ENCODE measurements at places on chromosomes 11 and 22.
A peak's percentile ranks its signal among the peaks of the same experiment; 100 is the strongest.

DNA sequence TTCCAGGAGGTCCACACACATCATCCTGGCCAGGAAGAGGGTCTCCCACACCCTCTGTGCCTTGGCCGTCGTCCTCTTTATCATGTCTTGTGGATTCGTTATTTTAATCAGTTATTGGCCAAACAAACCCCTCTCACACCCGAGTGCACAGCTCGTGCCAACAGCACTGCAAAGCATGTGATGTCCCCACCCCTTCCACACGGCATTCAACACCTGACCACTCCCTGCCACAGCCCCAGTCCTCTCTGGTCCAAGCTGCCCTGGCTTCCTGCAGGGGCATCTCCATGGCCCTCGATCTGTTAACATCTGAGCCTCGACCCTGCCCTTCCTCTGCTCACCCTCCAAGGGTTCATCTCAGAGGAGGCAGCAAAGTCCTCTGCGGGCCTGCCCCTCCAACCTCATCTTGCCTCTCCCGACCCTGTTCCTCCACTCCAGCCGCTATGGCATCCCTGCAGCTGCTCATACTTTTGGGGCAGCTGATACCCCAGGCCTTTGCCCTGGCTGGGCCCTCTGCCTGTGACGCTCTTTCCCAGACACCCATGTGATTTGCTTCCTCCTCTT, 14.0 kb downstream of the MYEOV start:
- no peak for DNase-seq

DNA sequence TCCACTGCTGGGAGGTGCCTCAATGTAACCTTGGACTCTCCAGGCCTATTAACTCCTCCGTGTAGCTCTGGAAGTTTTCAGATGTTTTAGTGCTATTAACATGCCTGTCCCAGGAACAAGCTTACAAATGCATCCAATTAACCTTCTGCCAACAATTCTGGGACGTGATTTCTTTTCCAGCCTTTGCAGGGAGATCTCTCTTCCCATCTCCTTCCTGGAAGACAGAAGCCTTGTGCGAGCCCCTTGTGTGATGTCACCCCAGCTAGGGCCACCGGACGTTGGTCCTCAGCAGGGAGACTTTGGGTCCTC, 47.7 kb upstream of the SYT7 start:
- DNase-seq, result no peak

- no peak for DNase-seq
These were observed 47.8 kb upstream of the SERPIND1 start for GRCh38 chr22:20725987-20726558.

DNA sequence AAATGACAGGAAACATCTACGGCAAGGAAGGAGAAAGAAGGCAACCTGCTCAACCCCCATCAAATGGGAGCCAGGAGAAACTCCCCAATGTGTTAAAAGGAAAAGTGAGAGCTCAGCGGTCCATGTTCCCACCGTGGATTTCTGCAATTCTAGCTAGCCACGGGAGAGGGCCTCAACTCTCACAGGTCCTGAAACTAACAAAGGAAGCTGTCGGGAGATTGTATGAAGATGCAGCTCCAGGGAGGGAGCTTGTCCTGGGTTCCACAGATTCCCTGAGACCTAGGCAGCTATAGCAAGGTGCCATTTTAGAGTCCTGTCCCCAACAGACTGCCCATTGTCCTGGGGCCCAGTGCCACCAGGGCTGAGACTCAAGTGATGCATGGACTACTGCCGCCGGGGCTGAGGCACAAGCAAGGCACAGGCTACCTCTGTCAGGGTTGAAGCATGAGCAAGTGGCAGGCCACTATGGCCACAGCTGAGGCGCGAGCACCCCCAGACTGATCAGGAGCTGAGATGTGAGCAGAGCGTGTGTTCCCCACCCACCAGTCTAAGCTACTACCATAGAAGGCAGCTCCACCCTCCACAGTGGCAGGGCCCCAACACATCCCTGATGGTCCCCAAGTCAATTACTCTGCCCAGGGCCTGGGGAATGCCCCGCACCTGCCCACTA, 31.3 kb downstream of the RSF1 start:
- DNase-seq, result no peak

DNA sequence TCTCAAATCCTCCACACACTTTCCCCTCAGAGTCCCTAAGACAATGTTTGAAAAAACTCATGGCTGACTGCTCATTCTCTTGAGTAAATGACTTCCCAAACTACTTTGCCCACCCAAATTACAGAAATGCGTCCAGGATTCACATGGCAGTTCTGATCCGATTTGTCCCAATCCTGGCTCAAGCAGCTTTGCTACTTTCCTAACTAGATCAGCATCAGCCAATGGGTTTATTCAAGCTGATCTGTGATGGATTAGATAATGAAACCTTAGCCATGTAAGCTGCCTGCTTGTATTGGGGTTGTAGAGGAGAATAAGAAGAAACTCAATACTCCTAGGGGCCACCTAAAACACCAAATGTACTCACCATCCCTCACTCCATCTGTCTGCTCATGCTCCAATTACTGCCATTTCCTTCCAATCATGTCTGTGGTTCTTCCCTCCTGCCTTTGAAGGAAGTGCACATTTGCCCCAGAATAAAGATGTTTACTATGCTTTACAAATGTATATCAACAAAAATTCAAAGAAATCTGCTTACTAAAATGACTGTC, 6.9 kb downstream of the RBFOX2 start:
- no peak for DNase-seq

GRCh38 chr22:23094260-23094659, 23.9 kb downstream of the GNAZ start:
- DNase-seq, result no peak

DNA sequence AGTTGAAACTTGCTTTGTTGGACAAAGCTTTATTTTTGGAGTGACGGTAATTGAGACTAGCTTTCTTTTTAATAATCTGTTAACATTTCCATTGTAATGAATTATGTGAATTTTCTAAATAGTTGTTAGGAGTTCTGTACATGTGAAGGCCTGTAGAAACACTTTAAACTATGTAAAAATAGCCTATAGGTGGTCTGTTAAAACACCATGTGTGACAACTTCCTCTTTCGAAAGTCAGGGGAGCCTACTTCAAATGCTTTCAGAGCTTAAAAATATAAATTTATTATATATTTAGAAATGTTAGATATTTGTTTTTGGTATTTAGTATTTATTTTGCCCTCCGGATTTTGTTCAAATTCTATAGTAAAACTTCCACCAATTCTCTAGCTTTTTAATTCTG, 28.7 kb downstream of the DDIAS start:
- DNase-seq, result no peak

DNA sequence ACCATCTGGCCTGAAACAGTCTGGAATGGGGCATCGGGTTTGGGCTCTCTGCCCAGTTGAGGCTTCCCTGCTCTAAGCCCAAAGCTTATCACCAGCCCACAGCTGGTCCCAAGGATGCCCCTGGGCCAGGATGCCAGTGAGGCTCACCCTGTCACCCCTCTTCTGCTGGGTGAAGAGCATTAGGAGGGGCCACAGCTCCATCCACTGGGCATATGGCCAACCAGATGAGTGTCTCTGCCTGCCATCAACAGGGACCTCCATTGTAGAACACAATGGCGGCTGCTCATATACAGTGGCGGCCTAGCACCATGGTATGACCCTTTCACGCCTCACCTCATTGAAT, 5.6 kb downstream of the CHST1 start:
- DNase-seq, result no peak

- no peak for DNase-seq
These were observed 23.6 kb downstream of the NARS2 start for GRCh38 chr11:78551066-78551465.

DNA sequence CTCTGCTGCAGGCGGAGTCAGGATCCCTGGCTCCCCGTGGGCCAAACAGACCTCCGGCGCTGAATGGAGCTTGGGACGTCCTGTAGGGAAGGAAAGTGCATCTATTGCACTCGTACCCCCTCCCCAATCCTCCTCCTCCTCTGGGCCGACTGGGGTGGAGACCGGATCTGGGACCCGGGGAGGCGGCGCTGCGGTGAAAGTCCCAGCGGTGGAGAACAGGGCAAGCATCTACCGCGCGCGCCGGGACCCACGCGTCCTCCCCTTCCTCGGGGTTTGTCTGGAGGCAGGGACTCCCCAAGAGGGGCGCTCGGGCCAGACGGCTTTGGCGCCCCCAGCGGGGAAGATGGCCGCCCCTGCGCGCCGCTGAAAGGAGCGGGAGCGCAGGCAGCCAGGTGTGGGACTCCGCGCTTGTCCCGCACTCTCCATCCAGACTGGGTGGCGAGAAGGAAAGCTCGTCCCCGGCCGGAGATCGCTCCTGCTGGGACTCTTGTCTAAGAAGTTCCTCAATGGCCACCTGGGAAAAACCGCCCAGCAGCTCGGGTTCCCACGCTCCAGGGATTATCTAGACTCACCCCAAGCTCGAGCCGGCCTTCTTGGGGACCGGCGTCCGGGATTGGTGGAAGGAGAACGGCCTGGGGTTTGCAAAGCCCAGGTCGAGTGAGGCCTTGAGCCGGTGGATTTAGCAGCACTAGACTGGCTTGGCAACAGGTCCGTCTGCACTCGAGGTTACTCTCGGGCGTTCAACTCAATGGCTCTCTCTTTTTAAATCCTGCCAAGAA, 718 bp downstream of the FADS2 start:
- peak; percentile 62 for DNase-seq

All from endothelial cell (in vitro differentiated cells).